ENCODE measurements at places on chromosomes 2 and 18.

DNA sequence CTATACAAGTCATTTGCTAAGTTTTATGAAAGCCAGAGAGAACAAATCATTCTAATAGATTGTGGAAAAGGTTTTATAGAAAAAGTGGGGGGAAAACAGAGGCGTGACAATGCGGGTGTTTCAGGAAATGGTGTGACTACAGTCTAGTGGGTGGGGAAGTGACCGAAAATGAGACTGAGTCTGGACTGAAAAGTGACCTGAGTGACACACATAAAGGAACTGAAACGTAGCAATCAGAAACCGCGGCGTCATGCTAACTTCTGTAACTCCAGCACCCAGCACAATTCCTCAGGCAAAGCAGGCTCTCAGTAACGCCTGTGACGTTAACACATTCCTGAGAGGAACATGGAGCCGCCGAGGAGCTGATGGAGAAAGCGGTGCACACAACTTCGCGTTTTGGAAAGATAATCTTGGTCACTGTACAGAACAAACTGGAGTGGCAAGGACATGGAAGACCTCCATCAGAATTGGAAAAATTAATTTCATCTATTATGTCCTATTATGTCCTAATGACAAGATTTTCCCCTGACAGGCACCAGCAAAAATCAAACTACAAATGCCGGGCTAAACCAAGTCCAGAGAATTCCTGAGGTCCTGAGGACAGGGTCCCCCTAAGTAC, 1.4 kb upstream of the CD226 start:
- DNase-seq: peak; percentile 4

DNA sequence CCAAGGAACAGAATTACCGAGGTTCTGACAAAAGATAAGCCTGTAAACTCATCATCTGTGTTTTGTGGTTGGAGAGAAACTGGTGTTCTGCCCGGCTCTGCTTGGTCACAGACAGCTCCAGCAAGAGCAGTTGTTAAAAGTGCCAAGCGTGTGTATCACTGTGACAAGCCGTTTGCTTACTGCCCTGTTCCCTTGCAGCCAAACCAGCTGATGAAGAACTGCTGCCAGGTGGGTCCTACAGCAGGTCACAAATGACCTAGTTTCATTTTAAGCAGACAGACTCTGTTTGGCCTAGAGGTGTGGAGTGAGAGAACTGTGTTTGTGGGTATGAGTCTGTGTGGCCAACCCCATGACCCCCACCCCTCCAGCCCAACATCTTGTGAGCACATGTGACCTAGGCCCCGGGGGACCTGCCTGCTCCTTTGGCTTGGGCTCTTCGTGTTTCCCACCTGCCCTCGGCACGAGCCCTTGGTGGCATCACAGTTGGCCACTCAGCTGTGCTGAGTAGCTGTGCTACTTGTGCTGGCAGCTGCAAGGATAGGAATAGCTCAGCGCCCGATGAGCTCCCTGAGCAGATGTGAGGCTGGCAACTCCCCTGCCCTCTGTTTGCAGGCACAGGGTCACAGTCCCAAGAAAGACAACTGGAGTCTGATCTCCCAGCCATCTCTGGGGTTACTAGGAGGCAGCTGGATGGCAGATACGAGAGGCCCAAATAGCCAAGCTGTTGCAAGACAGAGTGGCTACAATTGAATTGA, 9.7 kb downstream of the OXER1 start:
- no peak for DNase-seq

GRCh38 chr2:183125659-183126341, 1.6 kb downstream of the NUP35 start:
- DNase-seq: no peak

DNA sequence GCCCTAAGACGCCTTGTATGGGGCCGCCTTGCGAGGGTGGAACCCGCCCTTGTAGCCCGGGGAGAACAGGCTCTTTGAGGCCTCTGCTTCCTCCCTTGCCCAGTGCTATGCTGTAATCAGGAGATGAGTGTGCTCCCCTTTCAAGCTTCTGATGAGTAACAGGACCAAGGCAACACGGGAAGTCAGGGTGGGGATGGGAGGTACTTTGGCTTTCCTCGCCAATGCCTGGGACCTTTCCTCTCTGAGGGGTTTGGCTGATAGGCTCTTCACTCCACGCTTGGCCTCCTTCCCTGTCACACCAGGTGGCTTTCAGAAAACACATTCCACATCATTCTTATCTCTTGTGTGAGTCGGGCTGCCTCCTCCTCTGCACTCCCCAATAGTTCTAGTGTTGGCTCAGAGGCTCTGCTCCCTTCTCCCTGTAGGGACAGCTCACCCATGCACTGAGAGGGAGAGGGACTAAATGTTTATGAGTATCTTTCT, 223.7 kb upstream of the TRIB2 start:
- DNase-seq: peak; percentile 80

DNA sequence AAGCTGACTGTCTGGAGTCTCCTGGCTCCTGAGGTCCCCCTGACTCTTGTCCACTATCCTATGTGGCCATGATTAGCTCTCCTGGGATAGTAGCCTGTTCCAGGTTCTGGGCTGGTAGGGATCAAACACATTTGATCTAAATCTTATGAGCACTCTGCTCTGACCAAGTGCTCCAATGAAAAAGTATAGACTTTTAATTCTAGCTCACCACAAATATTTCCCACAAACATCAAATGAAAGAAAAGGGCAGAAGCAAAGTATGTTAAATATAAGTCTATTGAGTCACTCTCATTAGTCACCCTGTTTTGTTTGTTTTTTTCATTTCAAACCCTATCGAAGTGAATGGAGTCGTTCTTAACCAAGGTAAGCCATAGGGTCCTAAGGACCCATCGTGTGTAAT, 39.7 kb upstream of the NEDD4L start:
- DNase-seq: peak; percentile 88

- no peak for DNase-seq
Observed at GRCh38 chr2:54879032-54879431, 155.6 kb downstream of the EML6 start.

GRCh38 chr18:80167931-80168330, 58.9 kb downstream of the ADNP2 start:
- DNase-seq: no peak

GRCh38 chr2:101617796-101618195, 79.7 kb upstream of the MAP4K4 start:
- peak; percentile 1 for DNase-seq

- DNase-seq: no peak
Observed at GRCh38 chr2:72104821-72105588, 42.7 kb downstream of the CYP26B1 start.

DNA sequence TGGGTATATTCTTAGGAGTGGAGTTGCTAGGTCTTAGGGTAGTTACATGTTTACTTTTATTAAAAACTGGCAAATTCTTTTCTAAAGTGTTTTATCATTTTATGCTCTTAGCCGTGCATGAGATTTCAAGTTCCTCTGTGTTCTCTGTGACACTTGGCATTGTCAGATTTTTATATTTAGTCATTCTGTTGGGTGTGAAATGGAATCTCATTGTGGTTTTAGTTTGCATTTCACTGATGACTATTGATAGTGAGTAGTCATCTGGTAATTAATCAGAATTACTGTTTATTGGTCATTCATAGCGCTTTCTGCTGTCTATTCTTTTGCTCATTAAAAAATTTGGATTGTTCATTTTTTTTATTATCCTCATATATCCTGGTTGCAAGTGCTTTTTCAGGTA, 34.1 kb downstream of the RAB3GAP1 start:
- no peak for DNase-seq

GRCh38 chr2:140696449-140696848, 1434.4 kb downstream of the LRP1B start:
- DNase-seq: no peak

DNA sequence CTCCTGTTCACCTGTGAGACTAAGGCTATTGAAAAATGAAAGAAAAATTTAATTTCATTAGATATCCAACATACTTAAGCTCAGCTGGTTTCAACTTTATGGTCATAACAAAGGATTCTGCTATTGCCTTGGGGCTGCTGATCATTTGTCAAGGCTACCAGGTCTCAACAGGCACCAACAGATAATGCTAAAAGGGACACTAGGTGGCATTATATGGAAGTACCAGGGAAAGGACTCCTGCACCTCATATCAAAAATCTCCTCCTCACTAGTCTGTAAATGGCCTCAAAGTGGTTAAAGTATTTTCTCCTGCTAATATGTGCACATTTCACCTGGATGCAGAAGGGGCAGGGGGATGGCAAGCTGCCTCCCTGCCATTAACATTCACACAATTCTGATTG, 167.9 kb upstream of the REG3A start:
- DNase-seq: no peak

GRCh38 chr2:222532315-222532714, 108.0 kb downstream of the SGPP2 start:
- no peak for DNase-seq

- DNase-seq: no peak
Observed at GRCh38 chr2:191358325-191359025, 113.3 kb downstream of the MYO1B start.

GRCh38 chr2:27014771-27015433, 17.9 kb upstream of the TMEM214 start:
- DNase-seq: no peak

DNA sequence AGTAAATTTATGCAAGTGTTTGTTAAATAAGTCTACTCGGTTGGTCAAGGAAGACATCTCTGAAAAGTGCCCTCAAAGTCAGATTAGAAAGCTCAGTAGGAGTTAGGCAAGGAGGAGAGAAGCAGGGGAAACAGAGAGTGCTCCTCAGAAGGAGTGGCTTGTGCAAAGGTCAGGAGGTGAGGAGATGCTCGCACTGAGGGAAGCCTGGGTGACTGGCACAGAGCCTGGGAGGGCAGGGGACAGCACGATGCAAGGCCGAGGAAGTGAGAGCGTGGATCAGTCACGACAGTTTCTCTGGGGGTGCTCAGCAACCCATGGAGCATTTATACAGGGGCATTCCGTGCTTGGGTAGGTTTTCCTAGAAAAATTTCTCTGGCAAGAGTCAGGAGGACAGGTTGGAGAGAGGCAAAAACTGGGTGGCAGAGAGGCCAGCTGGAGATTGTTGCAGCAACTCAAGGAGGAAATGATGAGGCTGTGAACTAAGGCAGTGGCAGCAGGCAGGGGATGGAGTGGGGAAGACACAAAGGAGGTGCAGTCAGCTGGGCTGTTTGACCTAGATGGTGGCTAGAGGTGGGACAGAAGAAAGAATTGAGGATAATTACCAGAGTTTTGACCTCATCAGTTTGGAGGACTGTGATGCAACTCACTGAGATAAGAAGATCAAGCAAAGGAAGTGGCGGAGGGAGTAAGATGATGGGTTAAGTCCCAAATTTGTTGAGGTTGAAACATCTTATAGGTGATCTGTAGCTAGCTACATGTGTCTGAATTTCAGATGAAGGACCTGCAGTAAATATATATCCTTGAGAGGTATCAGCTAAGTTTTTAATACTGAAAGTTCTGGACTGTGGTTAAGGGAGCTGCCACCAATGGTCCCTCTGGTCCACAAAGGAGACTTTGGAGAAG, 52.4 kb downstream of the BCL2 start:
- no peak for DNase-seq

DNA sequence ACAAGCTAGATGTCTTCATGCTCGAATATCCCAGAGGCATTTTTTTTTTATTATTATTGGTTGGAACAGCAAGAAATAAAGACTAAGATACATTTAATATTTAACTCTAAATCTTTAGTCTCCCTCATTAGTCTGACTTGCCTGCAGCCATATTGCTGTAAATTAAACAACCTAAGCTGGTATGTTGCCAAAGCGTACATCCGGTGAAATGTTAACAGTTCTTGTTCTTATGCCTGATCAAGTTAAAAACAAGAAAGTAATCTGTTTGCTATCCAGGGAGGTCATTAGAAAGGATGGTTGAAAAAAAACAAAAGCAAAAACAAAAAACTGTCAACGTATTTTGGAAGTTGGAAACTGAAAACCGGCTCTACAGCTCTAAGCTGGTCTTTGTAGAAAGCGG, 125.9 kb upstream of the NABP1 start:
- DNase-seq: no peak

DNA sequence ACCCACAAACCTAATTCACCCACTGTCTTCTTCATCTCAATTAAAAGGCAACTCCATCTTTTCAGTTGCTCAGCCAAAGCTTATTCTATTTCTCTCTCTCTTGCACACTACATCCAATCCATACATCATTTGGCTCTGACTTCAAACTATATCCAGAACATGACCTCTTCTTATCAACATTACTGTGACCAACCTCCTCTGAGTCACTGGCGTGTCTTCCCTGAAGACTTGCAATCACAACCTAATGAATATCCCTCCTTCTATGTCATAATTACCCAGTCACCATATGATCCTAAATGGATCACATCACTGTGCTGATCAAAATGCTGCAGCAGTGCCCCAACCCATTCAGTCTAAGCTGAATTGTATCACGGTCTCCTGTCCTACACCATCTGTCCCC, 22.6 kb upstream of the SULT1C3 start:
- DNase-seq: peak; percentile 6

DNA sequence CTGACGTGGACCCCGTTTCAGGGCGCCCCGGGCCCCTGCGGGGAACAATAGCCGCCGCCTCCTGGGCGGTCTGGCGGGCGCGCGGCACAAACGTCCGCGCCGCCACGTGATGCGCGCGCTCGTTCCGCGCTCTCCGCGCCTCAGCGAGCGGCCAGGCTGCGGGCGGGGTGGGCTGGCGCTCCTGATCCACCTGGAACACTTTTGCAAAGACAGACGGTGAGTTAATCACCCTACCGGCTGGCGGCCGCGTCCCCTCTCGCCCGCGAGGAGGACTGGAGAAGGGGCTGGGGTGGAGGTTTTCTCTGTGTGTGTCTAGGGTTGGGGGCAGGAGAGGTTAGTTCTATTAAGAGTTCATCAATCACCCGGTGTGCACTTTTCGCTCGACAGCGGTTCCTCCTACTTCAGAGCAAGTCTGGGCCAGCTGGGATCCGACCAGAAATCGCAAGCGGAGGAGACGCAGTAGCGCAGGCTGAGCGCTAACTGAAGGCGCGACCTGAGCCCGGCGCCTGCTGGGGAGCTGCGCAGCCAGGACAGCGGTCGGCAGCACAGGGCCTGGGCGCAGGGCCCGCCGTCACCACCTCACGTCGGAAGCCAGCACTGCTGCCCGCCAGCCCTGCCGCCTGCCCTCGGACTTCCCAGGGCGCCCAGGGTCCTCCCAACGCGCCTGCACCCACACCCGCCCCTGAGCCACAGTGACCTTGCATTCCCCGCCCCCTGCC, 10.3 kb upstream of the HOXD1 start:
- no peak for DNase-seq

GRCh38 chr2:43107679-43108078, 118.7 kb downstream of the ZFP36L2 start:
- DNase-seq: no peak

- peak; percentile 78 for DNase-seq
Observed at GRCh38 chr2:132547090-132547687, 122.8 kb downstream of the LYPD1 start.

DNA sequence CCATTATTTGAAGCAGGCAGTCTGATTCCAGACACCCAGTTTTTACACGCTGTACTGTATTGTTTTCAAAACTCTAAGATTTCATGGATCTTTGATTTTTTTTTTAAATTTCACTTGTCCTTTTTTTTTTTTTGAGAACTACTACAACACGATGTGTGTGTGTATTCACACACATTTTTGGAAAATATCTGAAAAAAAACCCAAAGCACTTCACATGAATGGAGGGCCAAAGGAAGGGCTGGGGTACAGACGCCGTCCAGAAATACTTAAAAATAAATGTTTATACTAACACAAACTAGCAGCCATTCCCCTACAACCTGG, 314 bp upstream of the SSB start:
- no peak for DNase-seq
